ENCODE measurements at places on chromosomes 13 and 19.

- no peak for DNase-seq
These were observed 121.6 kb upstream of the SPATA13 start for GRCh38 chr13:24038841-24039330.

- DNase-seq = no peak
These were observed 20.5 kb downstream of the EDNRB start for GRCh38 chr13:77898097-77898496.

- no peak for DNase-seq
These were observed 104.5 kb downstream of the URI1 start for GRCh38 chr19:30046522-30046921.

DNA sequence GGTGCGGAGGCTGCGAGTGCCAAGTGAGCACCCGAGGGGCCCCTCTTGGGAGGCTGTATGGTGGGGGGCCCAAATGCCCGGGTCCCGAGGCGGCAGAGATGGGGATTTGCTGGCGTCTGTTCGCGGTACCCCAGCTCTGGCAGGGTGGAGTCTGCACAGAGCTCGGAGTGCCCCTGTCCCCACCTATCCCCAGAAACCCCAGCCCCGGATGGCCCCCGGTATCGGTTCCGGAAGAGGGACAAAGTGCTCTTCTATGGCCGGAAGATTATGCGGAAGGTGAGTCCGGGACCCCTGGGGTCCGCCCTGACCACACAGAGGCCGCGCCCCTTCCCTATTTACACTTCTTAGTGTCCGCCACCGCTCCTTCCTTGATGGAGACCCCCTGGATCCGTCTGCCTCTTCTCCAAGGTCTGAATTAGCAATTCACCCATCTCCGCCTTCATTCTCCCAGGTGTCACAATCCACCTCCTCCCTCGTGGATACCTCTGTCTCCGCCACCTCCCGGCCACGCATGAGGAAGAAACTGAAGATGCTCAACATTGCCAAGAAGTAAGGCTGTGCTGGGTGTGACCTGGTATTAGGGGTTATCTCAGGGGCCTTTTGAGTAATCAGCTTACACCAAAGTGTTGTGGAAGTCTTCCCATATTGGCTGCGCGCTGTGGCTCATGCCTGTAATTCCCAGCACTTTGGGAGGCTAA lies 630 bp downstream of the PNPLA6 start:
- no peak for DNase-seq

DNA sequence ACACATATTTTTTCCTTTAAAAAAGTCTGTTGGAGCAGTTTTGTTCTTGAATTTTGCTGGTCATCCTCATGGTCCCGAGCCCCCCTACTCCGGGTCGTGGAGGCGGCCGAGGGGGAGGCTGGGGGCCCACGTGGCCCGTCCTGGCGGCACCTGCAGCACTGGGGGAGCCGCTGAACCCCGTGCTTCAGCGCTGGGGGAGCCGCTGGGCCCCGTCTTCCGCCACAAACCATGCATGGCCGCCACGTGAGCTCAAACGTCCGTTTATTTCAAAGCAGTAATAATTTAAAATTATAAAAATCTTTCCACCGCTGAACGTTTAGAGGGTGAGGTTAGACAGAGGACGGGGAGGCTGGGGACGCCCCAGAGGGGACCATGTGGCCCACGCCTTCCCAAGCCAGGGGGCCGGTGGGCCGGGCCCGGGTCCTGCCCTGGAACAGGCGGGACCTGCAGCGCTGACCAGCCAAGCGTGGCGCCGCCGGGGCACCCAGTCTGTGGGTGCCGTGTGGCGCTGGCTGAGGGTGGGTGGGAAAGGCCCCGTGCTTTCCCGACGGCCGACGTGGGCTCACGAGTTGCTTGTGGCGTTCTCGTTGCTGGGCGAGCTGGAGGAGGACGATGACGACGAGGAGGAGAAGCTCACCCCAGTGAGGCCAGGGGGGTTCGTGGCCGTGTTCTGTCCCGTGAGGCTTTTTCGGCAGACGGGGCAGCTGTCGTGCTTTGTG lies 8.0 kb downstream of the FGF22 start:
- no peak for DNase-seq

- no peak for DNase-seq
These were observed 531.9 kb downstream of the KLF12 start for GRCh38 chr13:73602295-73602694.

GRCh38 chr13:24187185-24187584 lies 26.7 kb downstream of the SPATA13 start:
- no peak for DNase-seq

DNA sequence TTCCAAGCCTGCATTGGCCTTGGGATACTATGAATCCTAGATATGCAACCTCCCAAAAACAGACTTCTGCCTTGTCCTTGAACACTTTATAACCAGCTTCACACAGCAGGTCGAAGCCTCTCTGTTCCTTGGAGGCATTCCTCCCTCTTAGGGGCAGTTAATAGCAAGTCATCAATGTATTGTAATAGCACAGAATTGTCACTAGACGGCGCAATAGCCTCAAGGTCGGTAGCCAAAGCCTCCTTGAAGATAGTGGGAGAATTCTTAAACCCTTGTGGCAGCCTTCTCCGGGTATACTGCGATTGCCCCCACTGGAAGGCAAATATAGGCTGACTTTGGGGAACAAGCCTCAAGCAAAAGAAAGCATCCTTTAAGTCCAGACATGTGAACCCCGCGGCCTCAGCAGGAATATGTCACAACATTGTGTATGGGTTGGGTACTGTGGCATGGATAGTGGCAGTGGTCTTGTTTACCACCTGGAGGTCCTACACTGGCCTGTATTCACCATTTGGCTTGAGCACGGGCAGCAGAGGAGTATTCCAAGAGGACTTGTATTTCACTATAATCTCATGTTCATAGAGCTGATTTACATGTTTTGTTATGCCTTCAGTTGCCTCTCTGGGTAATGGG lies 61.1 kb downstream of the ZNF431 start:
- DNase-seq = no peak

GRCh38 chr13:100880166-100880565 lies 205.6 kb upstream of the TMTC4 start:
- DNase-seq = no peak

- no peak for DNase-seq
These were observed at the start of gene SPIB for GRCh38 chr19:50418176-50419021. Gene SPIB (plus strand): TSS chr19:50418938. CDS start chr19:50418963, 25 bp downstream.

Measured in esophagus squamous epithelium (tissue), 5 donors.